ENCODE measurements at places on chromosomes 11 and 22.

DNA sequence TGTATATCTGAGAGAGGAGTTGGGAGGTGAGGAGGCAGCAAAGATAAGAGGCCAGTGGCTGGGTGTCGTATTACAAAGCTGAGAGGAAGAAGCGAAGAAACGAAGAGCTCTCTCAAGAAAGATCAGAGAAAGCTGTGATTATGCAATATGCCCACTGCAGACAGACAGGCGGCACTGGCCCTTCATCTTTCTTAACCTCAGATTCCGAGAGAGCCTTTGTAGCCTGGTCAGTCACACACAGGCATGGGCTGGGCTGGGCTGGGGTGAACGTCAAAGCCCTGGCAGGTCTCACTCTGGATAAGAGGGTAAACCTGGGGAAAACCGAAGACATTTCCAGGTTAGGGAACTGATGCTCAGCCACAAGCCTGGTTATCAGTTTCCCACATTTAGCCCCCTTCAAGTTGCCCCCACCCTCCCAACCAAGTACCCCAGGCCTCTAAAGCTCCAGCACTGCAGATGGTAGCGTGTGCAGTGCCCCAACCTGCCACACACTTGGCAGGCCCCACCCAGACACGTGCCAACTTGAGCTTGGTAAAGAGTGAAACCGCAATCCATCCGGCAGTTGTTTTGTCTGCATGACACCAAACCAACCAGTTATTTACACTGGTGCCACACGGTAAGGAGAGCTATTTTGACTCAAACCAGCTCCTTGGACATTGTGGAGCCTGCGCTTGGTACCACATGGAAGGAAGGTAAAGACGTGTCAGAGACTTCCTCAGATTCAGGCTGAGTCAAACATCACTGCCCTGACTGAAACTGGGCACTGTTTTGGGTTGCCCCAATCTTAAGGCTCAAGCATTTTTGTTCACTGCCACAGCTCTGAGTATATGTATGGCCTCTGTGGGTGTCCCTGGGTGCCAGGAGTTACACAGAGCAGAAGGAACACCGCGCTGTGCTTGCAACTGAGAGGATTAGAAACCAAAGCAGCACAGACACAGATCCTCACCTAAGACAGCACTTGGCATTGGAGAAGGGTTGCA lies 135.9 kb downstream of the FDX1 start:
- no peak for DNase-seq

GRCh38 chr11:75238595-75239440 lies 1.8 kb upstream of the TPBGL start:
- DNase-seq, result no peak

GRCh38 chr11:64019106-64020037 lies 16.4 kb upstream of the FLRT1 start:
- DNase-seq, result no peak

GRCh38 chr11:28026634-28027290 lies 81.2 kb downstream of the KIF18A start:
- DNase-seq, result no peak

DNA sequence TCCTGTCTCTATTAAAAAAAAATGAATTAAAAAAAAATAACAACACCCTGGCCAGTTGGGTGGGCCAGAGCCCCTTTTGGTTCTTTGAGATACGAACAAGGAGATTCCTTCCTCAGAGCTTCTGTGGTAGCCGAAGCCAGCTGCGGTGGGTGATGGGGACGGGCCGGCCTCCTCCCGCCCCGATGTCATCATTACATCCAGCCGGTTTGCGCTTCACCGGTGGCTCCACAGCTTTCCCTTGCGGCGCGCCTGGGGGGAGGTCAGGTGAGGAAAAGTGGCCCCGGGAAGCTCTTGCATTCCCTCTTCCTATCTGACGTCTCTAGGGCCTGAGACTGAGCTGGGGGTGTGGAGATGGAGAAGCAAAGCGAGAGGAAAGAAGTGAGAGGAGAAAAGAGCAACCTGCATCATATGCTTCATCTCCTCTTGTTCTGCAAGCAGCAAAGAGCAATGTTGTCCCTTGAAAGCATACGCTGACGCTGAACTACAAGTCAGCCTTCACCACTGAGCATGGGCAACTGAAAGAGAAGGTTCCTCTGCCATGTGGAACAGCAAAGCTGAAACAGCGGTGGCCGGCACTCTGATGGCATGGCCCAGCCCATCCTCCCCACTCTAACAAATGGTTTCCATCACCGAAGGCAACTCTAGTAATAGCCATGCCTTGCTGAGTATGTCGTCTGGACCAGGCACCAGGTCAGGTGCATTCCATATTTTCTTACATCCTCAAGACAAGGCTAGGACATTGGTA lies 6.0 kb downstream of the ADAMTS8 start:
- DNase-seq, result no peak

- peak; percentile 56 for DNase-seq
Measured at GRCh38 chr11:113475160-113475761, at the start of gene DRD2. Gene DRD2 (minus strand): TSS chr11:113475398. CDS start chr11:113424651, 50,747 bp downstream.

DNA sequence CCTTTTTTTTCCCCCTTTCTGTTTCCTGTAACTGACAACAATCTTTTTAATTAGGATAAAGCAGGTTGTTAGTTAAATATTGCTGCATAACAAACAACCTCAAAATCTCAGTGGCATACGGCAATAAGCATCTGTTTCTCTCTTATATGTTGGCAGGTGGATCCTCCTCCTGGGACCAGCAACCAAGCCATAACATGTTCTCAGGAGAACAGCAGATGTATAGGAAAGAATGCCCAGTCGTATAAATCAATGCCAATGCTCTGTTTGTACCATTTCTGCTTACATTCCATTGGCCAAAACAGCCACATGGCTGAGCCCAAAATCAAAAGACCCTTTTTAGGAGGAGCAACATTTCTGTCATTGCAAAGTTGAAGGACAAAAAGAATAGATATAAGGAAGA lies 445.7 kb downstream of the AASDHPPT start:
- no peak for DNase-seq

DNA sequence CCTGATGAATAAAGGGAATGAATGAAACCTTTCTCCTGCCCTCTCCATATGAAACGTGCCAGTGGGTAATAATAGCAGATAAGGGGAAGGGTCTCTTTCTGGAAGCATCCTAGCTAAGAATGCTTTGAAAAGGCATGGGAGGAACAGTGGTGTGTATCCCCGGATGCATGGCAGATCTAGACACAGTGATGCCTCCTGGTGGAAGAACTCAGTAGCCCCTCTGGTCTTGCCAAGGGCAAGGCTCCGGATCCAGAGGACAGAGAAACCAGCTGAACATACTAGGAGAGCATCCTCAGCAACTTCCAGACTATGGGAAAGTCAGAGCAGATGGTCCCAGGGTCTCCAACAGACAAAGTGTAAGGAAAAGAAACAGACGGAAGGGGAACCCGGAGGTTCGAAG lies 6.4 kb downstream of the BAIAP2L2 start:
- DNase-seq, result no peak

- DNase-seq, result no peak
Measured at GRCh38 chr22:37047006-37047405, 4.5 kb upstream of the KCTD17 start.

DNA sequence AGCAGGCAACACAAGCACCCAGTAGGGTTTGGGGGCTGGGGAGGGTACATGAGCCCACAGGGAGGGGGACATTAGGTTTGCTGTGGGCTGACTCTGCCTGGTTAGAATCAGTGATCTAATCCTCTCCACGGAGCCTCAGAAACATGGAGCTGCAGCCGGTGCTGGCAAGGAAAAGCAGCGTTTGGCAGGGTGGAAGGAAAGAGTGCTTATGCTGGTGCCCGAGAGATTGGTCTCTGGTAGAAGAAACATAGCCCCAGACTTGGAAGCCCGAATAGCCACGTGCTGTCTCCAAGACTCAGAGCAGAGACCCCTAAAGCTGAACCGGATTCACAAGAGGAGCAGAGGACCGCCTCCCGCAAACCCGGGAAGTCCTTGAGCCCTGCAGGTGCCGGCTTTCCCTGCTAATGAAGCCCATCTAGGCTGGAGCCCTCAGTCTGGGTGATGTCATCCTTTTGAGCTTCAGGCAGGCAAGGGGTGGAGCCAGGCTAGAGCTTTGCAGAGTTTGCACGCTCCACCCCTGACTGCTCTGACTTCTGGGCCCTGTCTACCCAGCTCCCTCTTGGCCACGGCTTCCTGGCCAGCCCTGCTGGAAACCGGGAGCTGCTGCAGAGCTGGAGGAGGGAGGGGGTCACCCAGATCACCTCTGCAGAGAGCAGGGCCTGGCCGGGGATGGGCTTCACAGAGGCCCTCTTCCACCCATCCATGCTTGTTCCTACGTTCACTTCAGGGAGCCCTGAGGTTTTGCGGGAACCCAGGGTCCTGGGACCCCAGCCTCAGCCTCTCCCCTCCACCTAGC lies 35.0 kb upstream of the JAM3 start:
- DNase-seq, result peak; percentile 96

- DNase-seq, result no peak
Measured at GRCh38 chr11:35593143-35593542, 25.1 kb upstream of the FJX1 start.

DNA sequence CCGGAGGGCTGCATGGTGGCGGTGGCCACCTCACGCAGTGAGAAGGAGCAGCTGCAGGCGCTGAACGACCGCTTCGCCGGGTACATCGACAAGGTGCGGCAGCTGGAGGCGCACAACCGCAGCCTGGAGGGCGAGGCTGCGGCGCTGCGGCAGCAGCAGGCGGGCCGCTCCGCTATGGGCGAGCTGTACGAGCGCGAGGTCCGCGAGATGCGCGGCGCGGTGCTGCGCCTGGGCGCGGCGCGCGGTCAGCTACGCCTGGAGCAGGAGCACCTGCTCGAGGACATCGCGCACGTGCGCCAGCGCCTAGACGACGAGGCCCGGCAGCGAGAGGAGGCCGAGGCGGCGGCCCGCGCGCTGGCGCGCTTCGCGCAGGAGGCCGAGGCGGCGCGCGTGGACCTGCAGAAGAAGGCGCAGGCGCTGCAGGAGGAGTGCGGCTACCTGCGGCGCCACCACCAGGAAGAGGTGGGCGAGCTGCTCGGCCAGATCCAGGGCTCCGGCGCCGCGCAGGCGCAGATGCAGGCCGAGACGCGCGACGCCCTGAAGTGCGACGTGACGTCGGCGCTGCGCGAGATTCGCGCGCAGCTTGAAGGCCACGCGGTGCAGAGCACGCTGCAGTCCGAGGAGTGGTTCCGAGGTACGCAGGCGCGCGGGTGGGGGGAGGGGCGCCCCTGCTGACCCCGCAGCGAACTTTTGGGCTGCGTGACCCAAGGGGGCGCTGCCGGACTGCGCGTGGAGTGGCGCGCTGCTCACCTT lies 670 bp downstream of the NEFH start:
- DNase-seq, result no peak

- no peak for DNase-seq
Measured at GRCh38 chr11:112161012-112161411, 2.9 kb downstream of the IL18 start.

- DNase-seq, result no peak
Measured at GRCh38 chr11:83437939-83438338, 151.8 kb upstream of the CCDC90B start.

- no peak for DNase-seq
Measured at GRCh38 chr11:118304227-118304567, 333 bp upstream of the CD3E start.

DNA sequence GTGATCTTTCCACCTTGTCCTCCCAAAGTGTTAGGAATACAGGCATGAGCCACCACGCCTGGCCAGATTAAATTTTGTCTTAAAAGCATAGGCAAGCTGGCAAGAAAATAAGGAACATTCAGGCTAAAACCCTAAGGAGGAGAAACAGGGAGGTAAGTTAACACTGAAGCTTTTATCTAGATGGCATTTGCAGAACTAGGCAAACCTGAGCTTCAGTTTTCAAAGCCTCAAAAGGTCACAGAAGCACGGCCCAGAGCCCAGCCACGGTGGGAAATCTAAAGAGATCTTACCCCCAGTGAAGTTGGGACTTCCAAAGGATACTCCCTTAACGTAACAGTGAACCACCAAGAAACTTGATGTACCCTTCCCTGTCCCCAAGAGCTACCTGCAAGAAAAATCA lies 28.4 kb downstream of the PC start:
- no peak for DNase-seq

- no peak for DNase-seq
Measured at GRCh38 chr11:116647305-116648080, 125.3 kb downstream of the BUD13 start.

Measured in NCI-H345 (cell line).